ENCODE measurements at places on chromosomes 6 and 20.
A peak's percentile ranks its signal among the peaks of the same experiment; 100 is the strongest.

DNA sequence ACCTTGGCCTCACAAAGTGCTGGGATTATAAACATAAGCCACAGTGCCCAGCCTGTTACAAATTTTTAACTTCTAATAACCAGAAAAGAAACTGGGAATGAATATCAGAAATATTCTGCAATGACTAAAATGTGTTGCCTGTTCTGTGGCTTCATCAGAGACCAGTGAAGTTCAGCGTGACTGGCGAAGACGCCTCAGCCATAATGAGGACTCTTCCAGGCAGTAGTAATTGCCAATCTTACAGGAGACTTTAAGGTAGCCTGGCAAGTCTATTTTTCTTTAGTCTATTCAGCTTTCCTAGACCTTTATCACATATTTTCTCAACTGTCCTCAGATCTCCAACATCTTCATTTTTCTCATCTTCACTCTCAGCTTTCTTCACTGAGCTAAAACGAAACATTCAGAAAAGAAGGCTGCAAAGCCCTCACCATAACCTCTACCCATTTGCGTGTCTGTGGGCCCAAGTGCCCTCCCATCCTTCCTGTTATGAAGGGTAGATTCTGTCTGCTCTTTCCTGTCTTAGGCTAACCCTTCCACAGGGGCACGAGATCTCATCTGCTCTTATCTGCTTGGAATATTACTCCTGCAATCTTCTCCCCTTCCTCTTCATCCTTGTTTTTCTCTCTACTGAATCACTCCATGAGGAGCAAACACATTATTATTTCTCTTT, 42.0 kb upstream of the OLIG3 start:
- DNase-seq: no peak

DNA sequence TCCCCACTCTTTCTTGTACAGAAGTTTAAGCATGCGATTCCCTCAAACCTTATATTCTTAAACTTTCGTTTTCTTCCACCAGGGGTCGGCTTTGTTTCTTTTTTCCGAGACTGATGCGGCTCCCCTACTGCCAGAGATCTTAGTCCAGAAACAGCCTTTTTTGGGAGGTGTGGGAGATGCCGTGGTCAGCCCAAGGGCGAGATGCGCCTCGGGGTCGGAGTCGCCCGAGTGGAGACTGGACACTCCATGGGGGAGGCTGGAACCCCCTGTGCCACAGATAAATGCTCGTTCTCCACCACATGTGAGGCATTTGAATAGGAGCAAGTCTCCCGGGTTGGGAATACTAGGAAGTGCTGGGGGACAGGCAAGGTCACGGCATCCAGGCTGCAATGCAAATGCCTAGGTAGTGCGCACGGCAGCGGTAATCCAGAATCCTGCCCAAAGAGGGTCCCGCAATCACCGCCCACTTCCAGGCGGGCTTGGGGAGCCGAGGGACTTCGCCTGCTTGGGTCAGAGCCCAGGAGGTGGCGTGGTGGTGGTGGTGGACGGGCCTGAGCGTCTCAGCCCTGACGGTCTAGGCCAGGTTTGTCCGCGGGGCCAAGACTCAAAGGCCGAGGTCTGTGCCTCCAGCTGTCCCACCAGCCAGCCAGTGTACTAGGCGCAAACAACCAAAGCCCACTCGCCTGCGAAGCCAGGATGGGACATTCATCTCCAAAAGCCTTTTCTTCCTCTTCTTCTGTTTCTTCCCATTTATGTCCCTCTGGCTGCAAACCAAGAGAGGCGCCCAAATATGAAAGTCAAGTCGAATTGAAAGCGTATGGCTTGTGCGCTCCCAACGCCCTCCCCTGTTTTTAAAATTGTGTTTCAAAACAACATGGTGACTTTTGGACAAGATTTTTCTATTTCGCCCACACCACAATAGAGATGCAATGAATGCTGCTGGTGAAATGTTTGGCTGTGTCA, 39.3 kb upstream of the OSTM1 start:
- DNase-seq: peak; percentile 8

GRCh38 chr6:37827603-37828265, 8.2 kb downstream of the ZFAND3 start:
- no peak for DNase-seq

GRCh38 chr20:1629321-1629720, 9.5 kb upstream of the SIRPB1 start:
- no peak for DNase-seq
